ENCODE measurements at places on chromosomes 16 and 17.

DNA sequence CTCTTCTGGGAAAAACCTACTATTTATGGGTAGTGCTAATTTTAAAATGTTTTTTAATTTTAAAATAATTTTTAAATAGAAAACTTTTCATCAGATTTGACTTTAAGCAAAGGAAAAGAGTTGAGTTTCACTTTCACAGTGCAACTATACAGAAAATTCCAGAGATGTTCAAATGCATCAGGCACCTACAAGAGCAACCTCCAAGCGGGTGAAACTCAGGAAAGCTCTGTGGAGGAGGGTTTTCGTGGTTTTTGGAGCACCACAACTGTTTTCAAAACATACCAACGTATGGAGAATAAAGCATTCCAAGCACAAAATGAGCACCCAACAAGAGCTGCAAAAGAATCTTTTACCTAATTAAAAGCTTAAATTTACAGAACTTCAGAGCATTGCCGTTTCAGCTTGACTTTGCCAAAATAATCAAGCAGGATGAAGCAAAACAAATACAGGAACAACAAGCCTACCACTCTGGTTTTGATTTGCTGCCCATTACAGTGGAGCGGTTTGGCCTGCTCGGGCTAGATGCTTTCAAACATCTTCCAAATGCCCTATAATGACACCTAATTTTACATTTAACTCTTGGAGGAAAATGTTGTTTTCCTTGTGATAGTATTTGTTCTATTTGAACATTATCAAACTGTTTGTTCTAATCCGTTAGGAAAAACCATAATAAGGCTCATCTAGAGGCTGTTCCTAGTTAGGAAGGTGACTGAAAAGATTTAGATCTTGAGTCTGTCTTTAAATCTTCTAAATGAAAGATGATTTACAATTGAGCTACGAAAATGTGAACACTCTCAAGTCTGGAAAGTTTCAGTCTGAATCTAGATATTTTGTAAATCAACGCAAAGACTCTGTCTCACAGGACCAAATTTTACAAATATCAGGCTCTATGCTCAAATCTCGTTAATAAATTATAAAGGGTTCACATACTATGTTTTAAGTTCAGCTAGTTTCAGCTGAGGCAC lies 34.5 kb downstream of the NACA2 start:
- DNase-seq, result no peak

- no peak for DNase-seq
Observed at GRCh38 chr17:65664266-65664665, 102.8 kb upstream of the AXIN2 start.

- no peak for DNase-seq
Observed at GRCh38 chr17:63455417-63455816, 9.3 kb upstream of the CYB561 start.

- no peak for DNase-seq
Observed at GRCh38 chr17:31918701-31919128, 17.2 kb upstream of the UTP6 start.

DNA sequence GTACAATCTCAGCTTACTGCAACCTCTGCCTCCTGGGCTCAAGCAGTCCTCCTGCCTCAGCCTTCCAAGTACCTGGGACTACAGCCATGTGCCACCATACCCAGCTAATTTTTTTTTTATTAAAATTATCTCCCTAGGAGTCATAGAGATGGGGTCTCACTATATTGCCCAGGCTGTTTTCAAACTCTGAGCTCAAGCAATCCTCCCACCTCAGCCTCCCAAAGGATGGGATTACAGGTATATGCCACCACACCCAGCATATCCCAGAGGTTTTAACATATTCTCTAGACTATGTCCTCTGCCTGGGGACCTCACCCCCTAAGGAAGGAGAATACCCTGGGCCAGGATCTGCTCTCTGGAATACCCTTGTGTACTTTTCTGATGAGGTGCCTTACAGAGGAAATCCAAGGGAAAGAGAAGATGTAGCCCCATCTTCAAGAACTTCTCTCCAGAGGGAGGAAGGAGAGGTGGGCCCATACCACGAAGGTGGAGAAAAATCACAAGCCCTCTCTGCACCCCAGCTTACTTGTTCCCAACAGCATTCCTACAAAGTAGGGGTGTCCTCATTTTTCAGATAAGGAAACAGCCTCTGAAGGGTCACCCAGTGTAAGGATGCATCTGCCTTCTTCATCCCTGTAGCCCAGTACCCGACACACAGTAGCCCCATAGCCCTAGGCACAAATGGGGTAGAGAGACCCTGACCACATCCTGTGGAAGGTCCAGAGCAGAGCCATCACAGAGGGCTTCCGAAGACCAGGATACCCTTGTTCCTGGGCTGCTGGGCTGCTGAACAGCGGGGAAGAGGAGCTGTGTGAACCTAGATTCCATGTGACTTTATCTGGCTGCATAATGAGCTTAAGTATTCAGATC lies 151.6 kb downstream of the SOCS1 start:
- no peak for DNase-seq

DNA sequence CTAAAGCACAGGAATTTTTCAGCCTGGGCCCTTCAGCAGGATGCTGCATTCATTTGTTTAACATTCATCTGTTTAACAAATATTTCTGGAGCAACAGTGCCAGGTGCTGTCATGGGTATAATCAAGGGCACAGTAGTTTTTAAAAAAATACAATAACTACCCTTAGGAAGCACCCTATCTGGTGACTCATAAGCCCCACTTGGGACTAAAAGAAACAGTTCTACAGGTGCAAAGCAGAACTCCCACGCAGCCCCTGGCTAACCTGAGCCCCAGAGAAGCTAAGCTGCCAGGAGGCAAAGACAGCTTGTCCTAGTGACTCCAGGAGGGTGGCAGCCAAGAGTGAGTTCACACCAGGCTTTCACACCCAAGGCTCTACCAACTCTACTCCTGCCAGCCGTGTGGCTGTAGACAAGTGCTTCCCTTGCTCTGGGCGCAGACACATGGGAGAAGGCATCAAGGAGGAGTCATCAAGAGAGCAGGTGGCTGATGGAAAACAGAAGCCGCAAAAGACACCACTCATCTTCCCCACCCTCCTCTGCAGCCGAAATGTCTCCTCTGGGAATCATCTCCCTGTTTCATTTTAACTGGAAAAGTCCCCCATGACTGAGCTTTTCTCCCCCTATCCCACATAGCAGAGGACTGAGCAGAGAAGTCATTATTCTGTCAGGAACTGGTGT lies 14.4 kb downstream of the CUEDC1 start:
- DNase-seq, result no peak

- DNase-seq, result no peak
Observed at GRCh38 chr16:9469512-9469911, 378.1 kb downstream of the HAPSTR1 start.

- DNase-seq, result no peak
Observed at GRCh38 chr17:40886090-40886489, 1.0 kb upstream of the KRT20 start.

GRCh38 chr16:30724641-30725417 lies 23.4 kb upstream of the PHKG2 start:
- no peak for DNase-seq

- no peak for DNase-seq
Observed at GRCh38 chr16:84496991-84497390, 7.5 kb downstream of the MEAK7 start.
